ENCODE measurements at places on chromosomes 13 and 19.

DNA sequence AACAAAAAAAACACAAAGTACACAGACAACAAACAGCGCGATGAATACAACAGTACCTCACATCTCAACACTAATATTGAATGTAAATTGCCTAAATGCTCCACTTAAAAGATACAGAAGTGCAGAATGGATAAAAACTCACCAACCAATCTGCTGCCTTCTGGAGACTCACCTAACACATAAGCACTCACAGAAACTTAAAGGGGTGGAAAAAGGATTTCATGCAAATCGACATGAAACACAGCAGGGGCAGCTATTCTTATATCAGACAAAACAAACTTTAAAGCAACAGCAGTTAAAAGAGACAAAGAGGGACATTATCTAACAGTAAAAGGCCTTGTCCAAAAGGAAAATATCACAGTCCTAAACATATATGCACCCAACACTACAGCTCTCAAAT is 209.5 kb downstream of the ABCC4 start:
- DNase-seq = no peak

- no peak for DNase-seq
These were observed 331.3 kb downstream of the KLF5 start for GRCh38 chr13:73390100-73390499.

DNA sequence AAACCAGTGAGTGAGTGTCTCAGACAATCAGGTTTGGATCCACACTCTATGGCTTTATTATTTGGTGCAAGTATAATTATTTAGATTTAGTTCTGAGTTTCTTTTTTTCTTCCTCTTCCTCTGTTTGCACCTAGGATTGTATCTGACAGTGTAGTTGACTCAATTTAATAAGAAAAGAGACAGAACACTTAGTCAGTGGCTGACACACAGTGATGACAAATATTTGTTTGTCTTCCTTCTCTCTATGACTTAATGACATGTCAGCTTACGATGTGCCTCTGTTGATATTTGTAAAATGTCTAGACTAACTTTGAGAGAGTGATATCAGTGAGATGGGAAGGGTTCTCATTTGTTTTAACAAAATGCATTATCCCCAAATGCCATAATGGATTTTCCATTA is 129.5 kb upstream of the SLC10A2 start:
- no peak for DNase-seq

DNA sequence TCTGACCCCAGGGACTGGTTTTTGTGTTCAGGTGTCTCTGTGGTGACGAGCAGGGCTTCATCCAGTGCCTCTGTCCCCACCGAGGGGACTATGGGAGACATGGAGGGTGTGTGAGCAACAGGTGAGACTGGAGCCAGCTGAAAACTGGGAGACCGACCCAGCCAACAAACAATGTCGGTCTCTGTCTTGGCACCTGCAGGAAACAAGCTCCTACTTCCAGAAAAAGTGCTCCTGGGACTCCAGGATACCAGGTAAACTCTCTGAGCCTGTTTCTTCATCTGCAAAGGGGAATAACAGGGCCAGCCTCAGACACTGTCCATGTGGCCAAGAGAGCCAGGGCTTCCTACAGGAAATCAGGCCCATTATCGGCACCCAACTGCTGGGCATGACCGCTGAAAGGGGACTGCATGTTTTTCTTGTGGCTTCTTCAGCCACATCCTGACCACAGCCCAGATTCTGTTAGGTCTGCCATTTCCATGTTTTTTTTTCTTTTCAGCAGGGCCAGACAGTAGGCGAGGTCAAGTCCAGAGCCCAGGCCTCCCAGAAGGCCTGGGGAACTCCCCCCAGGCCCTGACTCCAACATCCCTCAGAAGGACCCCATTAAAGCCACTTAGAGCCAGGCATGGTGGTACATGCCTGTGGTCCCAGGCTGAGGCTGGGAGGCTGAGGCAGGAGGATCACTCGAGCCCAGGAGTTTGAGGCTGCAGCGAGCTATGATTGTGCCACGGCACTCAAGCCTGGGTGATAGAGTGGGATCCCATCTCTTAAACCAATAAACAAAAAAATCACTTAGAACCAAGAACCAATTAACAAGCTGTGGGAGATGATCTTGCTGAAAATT is 836 bp upstream of the BST2 start:
- no peak for DNase-seq

GRCh38 chr13:71712988-71713653 is 153.9 kb downstream of the DACH1 start:
- no peak for DNase-seq

- no peak for DNase-seq
These were observed 17.7 kb downstream of the POLRMT start for GRCh38 chr19:615619-616018.

DNA sequence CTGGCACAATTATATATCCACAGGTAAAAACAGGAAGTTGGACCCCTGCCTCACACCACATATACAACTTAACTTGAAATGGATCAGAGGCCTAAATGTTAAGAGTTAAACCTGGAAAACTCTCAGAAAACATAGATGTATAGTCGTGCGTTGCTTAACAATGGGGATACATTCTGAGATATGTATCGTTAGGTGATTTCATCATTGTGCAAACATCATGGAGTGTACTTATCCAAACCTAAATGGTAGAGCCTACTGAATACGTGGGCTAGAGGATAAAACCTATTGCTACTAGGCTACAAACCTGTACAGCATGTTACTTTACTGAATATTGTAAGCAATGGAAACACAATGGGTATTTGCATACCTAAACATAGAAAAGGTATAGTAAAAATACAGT is 14.8 kb upstream of the CALM3 start:
- DNase-seq = no peak

DNA sequence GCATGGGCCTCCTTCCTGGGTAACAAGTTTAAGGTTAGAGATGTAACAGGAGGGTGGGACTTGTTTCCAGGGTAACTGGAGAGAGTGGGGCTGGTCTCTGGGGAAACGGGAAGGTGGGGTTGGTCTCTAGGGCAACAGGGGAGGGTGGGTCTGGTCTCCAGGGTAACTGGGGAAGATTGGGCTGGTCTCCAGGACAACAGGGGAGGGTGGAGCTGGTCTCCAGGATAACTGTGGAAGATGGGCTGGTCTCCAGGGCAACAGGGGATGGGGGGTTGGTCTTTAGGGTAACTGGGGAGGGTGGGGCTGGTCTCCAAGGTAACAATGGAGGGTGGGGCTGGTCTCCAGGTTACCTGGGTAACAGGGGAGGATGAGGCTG is 36.5 kb downstream of the SPTBN4 start:
- no peak for DNase-seq

DNA sequence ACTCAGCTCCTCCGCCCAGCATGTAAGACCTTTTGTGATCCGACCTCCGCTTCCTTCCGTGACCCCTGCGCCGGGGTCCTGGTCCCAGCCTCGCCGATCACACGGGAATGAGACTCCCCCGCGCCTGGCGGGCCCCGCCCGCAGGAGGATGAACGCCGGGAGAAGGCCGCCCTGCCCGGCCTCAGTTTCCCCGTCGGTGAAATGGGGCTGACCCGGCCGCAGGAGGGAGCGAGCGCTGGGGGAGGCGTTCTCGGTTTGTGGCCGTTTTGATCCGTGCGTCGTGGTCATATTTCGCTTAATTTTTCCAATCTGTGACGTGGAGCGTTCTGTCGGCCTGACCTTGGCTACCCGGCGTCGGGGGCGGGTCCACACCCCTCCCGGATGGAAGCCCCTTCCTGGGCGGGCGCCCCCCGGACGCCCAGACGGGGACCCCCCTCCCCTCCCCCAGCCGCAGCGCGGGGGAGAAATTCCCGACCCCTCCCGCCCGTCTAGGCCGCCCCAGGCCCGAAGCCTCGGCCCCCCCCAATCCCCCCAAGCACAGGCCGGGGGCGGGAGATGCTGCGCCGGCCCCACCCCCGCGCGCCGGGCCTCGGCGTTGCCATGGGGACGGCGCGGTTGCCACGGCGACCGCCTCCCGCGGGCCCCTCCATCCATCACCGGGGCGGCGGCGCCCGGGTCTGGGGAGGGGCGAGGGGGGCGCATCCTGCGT is 11.1 kb downstream of the PALM start:
- DNase-seq = no peak

GRCh38 chr19:18495204-18495911 is 26.5 kb downstream of the ELL start:
- DNase-seq = peak; percentile 0

DNA sequence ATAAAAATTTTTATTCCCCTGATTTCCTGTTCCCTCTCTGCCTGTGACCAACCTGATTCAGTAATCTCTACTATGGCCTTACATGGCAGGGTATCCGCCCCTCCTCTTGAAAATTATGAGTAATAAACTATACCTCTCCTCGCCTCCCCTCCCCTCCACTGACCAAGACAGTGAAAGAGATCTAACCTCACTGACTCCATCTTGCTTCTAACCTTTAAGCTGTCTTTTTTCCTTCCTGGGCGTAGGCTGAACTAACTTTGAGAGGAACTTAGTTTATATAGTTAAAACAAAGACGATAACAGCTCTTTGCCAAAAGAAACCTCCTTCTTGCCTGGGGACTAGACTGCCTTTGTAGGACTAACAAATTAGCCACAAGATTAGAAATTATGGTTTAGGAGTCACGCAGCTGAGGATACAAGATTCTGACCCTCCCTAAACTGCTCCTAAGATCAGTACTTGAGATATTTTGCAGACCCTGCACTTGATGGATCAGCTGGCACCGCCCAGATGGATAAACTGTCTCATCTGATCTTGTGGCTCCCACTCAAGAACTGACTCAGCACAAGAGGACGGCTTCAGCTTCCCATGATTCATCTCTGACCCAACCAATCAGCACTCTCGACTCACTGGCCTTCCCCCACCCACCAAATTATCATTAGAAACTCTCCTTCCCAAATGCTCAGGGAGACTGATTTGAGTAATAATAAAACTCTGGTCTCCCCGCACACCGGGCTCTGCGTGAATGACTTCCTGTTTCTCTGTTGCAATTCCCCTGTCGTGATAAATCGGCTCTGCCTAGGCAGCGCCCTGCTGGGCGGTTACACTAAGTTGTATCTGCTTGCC is 187.1 kb downstream of the TDRD3 start:
- DNase-seq = no peak

DNA sequence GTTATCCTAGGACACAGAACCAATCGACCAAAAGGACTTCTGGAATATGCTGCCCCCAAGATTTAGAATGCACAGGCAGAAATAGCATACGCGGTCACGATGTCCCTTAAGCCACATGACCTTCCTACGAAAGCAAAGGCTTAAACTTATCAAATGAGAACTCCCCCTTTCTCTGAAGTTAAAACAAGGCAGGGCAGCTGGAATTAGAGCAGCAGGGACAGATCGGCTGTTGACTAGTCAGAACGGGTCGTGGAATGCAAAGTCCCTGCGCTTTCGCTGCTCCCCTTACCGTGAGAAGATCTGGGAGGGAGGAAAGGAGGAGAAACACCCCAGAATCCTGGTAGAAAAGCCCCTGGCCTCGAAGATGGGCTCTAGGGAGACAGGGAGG is 799 bp upstream of the USPL1 start:
- no peak for DNase-seq

DNA sequence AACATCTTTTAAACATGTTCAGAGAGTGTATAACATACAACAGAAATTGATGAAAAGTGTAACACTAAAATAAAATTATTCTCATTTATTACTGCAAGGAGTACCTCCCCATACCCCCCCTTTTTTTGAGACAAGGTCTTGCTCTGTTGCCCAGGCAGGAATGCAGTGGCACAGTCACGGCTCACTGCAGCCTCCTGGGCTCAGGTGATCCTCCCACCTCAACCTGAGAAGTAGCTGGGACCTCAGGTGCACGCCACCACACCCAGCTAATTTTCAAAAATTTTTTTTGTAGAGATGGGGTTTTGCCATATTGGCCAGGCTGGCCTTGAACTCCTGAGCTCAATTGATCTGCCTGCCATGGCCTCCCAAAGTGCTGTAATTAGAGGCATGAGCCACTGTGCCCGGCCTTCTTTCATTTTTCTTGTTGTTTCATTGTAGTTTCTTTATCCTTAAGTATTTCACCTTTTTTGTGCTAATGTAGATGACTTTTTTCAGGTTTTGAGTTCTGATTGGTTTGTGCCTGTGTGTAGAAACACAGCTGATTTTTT is 28.3 kb downstream of the GATAD2A start:
- no peak for DNase-seq

- DNase-seq = no peak
These were observed 497 bp upstream of the MLNR start for GRCh38 chr13:49219647-49220035.

- DNase-seq = no peak
These were observed 932.0 kb downstream of the SLITRK6 start for GRCh38 chr13:84867246-84867645.

GRCh38 chr13:48576448-48577010 is 43.6 kb upstream of the RCBTB2 start:
- DNase-seq = no peak

DNA sequence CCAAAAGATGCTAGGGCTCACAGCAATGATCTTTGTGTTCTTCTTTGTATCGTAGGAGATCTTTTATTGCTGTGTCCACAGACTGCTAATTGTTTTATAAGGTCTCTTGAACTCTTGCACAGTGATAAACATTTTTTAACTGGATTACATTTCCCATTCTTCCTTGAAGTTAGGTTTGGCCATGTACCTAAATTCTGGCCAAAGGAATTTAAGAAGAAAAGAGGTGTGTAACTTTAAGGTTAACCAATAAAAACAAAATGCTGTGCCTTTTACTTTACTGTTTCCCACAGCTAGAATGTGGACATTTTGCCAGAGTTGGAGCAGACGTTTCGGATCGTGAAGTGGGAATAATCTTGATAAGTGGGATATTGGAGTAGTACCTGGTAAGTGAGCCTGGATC is 82.6 kb upstream of the GPC6 start:
- DNase-seq = no peak

DNA sequence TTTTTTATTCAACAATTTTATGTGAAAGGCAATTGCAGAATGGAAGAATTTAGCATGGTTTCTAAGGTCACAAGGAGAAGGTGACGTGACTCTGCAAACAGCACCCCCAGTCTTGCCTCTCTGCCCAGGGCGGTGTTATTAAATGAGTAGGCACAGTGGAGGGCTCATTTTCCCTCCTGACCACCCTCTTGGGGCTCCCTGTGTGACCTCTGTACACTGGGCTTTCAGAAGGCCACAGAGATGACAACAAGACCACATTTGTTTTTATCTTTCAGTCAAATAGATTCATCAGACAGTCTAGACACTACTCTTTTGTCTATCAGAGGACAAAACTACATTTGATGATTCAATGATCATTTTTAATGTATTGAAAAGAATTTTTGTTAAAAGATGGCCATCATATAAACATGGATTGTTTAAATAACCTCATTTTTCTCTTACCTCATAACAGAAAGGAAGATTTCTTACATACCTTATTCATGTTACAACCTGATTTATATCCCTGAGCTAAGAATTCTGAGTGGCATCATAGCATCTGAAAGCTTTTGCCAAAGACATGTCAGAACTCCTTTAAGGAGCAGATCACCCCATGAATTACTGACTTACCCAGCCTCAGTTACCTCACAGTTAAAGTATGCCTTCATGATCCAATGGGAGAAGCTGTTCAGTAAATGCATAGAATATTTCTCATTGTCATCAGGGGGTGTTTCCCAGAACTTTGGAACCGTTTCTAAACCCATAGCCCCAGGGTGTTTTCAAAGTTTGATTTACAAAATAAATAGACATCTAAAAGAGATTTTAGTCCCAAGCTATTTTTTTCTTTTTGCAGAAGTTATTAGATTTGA is 184.0 kb upstream of the RFC3 start:
- DNase-seq = no peak
